Upper lobe of right lung (tissue), 1 donor: ENCODE measurements at places on chromosomes 3 and 15. TPM values are rescaled to one million over a fixed set of nuclear protein-coding genes. Genes with fewer than 3 reads are reported as not detected.
A peak's percentile ranks its signal among the peaks of the same experiment; 100 is the strongest.

DNA sequence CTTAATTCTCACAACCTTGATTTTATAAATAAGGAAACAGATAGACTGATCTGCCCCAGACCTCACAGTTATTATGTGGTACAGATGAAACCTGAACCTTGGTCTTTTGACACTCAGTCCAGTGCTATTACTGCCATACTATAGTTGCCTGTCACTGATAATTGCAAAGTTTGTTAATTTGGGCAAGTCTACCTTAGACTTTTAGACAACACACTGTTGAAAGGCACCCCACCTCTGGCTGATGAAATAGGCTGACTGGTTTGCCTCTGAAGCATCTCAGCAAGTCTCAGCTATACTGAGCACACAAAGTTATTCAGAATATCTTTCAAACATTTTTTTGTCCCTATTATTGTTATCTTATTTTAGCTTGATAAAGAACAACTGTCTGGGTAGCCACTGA is 53.1 kb upstream of the MAP4 start:
- no peak for DNase-seq

GRCh38 chr3:156323466-156323865 is 203.1 kb downstream of the KCNAB1 start:
- DNase-seq, result no peak

DNA sequence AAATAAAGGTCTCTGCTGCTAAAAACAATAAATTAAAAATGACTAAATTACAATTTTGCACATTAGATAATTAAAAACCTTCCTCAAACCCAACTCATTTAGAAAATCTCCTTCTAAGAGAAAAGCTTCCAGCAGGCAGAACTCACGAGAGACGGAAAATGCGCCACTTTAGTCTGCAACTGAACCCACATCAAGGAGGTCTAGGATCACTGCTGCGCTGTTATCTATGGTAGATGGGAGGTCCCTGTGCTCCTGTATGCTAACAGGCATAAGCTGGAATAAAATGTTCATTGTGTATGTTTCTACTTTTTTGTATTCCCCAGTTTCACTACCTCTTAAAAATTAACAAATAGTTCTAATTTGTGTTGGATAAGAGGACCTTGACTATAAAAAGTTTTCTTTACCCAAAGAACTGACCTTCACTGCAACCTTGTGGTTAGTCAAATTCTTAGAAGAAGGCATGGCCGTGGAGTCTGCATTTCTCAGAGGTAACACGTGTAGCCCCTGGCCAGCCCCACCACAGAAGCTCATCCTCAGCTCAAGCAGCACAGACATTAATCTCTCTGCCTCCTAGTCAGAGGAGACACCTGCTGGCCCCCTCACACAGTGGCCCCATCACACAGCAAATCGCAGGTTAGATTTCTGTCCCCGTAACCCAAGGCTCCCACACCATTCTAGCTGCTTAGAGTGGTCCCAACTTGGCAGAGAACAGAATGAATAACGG is 22.3 kb downstream of the STIMATE start:
- DNase-seq, result no peak

DNA sequence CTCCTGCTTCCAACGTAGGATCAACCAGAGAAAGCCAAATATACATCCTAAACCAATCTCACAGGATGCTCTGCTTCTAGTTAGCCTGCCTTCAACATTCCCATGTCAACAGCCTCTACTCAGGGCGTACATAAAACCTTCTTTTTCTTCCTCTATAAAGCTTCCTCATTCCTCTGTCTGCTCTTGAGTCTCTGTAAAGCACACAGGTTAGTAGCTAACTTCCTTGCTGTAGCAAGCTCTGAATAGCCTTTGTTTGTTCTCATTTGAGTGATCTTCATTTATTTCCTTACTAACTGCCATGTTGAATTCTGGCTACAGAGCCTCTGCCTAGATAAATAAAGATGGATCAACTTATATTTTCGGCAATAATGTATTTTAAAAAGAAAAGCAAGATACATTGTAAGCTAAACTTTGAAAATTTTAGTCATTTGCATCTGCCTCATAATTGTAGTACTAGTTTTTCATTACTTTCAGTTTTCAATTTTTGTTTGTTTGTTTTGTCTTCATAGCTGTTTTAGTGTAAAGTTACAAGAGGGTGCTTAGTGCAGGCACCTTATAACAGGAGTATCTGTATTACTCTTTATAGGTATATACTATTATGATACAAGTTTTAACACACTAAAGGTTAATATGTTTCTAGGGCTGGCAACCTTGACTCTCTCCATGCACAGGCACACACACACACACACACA is 498.2 kb downstream of the PYDC2 start:
- no peak for DNase-seq

DNA sequence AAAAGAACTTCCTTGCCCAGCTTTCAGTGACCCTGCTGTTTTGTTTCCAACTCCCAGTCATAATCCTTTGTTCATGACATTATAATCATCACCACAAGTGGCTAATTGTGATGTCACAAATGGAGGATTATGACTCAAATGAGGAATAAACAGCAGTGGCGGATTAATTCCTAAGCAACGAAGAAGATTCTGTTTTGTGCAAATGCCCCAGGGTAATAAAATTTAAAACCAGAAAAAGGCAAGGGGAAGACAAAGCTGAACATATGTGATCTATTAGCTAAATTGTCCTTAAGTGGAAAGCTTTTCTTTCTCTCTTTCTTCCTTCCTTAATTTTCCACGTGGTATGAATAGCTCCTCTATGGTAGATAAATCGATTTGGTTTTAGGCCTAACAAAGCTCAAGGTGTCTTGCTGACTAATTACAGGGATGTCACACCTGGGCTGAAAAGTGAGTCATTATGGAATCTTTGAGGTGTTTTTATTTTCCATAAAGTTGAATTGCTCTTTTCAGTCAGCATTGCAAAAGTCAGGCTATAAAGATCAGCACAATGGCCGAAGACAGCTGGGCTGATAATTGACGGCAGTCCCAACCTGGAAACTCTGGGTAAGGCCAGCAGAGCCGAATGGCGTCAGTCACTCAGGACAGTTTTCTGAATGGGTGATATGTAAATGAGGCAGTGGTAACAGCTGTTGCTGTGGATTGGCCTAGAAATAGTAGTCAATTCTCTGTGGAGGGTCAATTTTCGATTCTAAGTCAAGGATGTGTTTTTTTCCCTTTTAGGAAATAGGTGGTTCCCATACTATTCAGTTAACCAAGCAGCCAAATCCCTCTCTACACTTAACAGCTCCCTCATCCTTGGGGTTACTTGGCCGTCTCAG is 121.5 kb downstream of the PTPRG start:
- no peak for DNase-seq

GRCh38 chr3:141444586-141445285 is 42.1 kb upstream of the RASA2 start:
- no peak for DNase-seq

DNA sequence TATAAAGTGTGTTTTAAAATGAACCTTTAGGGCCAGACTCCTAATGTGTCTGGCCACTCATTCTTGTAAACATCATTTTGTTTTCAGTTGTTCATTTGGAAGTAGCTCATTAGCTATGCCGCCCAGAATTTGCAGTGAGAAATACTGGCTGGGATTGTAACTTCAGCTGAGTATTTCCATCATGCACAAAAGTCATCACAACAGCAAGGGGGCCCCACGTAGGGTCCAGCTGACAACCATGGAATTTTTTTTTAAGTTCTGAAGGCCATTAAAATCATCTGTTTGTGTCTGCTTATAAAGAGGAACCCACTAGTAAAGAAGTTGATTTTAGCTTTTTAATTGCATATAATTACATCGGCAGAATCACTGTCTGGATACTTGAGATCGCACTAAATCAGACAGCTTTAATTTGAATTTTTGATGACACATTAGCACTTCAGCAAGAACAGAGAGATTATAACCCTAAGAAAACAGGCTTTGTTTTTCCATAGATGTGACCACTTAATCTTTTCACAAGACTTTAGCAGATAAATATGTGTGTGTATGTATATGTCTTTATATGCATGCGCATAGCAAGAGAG is 46.3 kb upstream of the SKOR1 start:
- DNase-seq, result no peak

- DNase-seq, result no peak
Observed at GRCh38 chr15:78149805-78150751, 916 bp downstream of the IDH3A start.

DNA sequence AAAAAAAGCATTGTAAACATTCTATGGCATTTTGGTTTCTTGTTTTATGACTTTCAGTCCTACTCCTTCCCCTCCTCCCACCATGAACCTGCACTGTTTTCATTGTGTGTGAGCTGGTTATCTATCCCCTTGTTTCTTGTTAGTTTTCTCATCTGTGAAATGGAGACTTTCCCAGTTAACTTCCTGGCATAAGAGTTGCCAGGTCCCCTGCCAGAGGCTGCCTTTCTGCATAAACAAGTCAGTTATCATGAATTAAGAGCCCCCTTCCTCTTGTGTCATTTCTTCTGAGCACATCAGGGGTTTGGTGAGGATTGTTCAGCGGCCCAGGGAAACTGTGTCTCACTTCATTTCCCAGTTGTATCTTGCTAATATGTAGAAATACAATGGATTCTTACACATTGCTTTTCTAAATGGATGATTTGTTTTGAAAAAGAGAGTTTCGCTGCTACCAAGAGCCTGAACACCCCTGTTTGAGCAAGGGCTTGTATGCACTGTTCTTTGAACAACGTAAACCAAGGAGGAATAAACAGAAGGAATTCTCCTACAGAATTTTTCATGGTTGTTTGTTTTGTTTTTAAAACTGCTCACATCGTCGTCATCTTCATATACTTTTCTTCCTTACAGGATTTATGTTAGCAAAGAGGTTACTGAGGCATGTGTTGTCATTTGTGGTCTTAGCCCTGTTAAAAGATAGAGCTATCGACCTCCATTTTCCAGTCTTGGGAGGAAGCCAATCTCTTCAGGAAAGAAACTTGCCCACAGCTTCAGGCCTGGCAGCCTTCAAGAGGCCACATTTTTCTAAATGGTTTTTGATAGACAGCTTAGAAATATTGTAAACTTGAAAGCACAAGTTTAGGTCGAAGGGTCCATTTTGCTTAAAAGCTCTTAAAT is 144.6 kb upstream of the IL12A start:
- no peak for DNase-seq

DNA sequence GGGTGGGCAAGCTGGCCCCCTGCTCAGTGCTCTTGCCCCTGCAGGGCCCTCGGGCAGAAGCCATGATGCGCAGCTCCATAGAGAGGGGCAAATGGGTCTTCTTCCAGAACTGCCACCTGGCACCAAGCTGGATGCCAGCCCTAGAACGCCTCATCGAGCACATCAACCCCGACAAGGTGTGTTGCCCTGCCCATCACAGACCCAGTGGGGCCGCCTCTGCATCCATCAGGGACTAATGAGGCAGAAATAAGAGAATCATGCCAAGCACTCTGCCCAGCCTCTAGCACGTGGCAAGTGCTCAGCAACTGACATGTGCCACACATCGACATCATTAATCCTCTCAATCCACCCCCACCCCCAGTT is 49.4 kb downstream of the SEMA3G start:
- peak; percentile 56 for DNase-seq

DNA sequence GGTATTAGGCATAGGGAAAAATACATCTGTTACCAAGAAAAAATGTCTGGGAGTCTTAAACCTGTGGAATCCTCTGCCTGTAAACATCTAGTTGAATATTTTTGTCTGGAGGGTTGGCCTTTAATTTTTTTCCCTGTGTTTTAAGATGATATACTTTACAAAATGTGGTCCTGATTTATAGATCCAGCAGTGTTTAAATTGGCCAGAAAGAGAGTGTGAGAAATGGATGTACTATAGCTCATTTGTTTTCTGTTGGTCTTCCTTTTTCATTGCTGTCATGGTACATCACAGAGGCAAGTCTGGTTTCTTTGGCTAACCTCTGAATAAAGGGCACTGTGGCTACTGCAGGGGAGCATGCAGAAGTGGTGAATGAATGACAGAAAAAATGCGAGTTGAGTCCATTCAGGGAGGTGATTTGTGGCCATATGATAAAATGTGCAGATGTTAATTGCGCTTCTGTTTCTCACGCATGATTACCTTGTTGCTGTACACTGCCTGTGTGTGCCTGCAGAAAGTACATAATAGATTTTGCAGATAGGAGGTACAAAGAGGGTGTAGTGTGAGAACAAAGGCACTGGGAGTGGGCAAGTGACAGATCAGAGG is 150.0 kb downstream of the NFKBIZ start:
- DNase-seq, result no peak

GRCh38 chr3:61975936-61976335 is 397.4 kb downstream of the FEZF2 start:
- DNase-seq, result no peak

DNA sequence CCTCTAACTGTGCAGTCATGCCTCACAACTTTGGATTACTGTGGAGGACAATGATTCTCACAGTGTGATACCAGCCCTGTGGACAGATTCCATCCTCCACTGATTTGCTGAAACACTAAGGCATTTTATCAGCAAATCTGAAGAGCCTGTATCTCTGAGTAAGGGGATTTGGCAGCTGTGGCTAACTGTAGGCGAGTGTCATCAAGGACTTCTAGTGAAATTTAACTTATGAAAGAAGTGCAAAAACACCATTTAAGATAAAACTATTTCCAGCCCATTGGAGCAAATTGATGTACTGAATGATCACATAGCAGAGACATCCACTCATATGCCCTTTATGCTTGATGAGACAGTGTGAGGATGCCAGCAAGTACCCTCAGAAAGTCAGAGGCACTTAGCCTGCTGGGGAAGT is 13.9 kb upstream of the TMPRSS7 start:
- DNase-seq, result no peak

DNA sequence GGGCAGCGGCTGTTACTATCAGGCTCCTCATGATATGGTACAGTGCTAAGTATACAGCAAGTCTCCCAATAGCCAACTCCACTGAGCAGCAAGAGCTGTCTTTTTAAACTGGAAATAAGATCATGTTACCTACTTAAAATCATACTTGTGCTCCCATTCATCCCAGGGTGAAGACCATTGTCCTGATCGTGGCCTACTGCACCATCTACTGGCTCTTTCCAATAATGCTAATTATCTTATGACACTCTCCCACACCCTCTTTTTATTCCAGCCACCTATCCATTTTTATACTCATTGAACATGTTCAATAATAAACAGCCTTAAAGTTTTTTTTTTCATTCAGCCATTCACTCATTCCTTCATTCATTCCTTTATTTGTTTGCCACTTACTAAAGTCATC is 117.7 kb downstream of the GBE1 start:
- DNase-seq, result no peak

DNA sequence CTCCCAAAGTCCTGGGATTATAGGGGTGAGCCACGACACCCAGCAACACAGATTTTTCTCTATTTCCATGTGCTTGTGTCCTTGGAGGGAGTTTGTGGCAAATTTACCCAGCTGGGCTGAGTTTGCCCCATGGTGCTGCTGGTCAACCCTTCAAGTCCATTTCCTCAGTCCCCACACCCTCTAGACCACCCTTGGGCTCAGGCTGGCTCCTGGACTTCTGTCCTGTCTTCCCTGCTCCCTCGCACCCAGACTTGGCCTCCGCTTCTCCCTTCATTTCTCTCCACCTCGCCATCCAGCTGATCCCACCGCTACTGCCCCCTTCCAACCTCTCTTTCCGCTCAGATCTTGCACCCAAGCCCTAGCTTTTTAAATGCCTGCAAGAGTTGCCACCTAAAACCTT is 7.3 kb upstream of the RHOV start:
- no peak for DNase-seq

- no peak for DNase-seq
Observed at GRCh38 chr3:43223670-43224364, 62.5 kb upstream of the SNRK start.

Gene EHD4
- 39.5 TPM for total RNA-seq

Gene LRRC31
- 1.7 TPM for total RNA-seq

Gene ALDH1L1
- total RNA-seq, result 3.3 TPM

Gene GABRR3
- total RNA-seq, result not detected

Gene ZNF385D
- total RNA-seq, result 9.4 TPM

Gene ABTB1
- 47.5 TPM for total RNA-seq

Gene C2CD4B
- total RNA-seq, result 3.5 TPM

Gene RMDN3
- total RNA-seq, result 77.1 TPM

Gene NPHP3
- total RNA-seq, result 33.7 TPM
